H1 (cell line): ENCODE measurements at places on chromosomes 7 and 10. TPM values are rescaled to one million over a fixed set of nuclear protein-coding genes. Genes with fewer than 3 reads are reported as not detected.

Gene PON3
- total RNA-seq: not detected in 2 replicates

- no peak overlapping the region for H3K4me3 ChIP-seq
- no peak for DNase-seq
- no peaks in the 10 kb centered on the region for H3K4me1 ChIP-seq
- no peak overlapping the region for H3K27ac ChIP-seq
- no peaks in the 10 kb centered on the region for H3K27me3 ChIP-seq
- H3K36me3 ChIP-seq: no peaks in the 10 kb centered on the region
Observed at GRCh38 chr10:58721601-58722281, 209.1 kb downstream of the BICC1 start.

DNA sequence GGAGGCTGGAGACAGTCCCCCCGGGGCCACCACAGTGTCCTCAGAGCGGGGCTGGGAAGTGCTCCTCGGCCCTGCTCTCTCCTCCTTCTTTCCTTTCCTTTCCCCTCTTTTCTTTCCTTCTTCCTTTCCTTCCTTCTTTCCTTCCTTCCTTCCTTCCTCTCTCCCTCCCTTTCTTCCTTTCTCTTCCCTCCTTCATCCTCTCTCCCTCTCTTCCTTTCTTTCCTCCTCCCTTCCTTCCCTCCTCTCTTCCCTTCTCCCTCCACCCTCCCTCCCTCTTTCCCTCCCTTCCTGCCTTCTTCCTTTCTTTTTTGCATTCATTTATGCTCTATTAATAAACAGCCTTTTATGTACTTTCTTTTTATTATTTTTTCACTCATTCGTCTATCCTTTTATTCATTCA is 127.1 kb upstream of the TCERG1L start:
- no peaks in the 10 kb centered on the region for H3K27me3 ChIP-seq
- no peak overlapping the region for H3K27ac ChIP-seq
- H3K36me3 ChIP-seq: no peaks in the 10 kb centered on the region
- no peak for DNase-seq
- no peak overlapping the region for H3K4me3 ChIP-seq
- peaks cover 2% of the 10 kb centered on the region; the same call in 1 of the 2 replicates for H3K4me1 ChIP-seq

- no peaks in the 10 kb centered on the region for H3K4me1 ChIP-seq
- H3K4me3 ChIP-seq: no peak overlapping the region
- no peaks in the 10 kb centered on the region for H3K27me3 ChIP-seq
- H3K27ac ChIP-seq: no peak overlapping the region
- no peak for DNase-seq
Observed at GRCh38 chr7:147646568-147646967, 944.0 kb upstream of the C7orf33 start.

DNA sequence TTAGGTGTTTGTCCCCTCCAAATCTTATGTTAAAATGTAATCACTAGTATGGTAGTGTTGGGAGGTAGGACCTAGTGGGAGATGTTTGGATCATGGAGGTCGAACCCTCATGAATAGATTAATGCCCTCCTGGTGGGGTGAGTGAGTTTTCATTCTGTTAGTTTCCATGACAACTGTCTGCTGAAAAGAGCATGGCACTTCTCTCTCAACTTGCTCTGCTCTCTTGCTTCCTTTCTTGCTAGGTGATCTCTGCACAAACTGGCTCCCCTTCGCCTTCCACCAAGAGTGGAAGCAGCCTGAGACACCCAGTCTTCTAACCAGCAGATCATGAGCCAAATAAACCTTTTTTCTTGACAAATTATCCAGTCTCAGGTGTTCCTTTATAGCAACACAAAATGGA is 853.9 kb downstream of the SORCS1 start:
- H3K27ac ChIP-seq: no peak overlapping the region; the same call in 1 of the 2 replicates
- no peaks in the 10 kb centered on the region for H3K27me3 ChIP-seq
- H3K4me3 ChIP-seq: no peak overlapping the region
- peaks cover 3% of the 10 kb centered on the region; the same call in 1 of the 2 replicates for H3K4me1 ChIP-seq

DNA sequence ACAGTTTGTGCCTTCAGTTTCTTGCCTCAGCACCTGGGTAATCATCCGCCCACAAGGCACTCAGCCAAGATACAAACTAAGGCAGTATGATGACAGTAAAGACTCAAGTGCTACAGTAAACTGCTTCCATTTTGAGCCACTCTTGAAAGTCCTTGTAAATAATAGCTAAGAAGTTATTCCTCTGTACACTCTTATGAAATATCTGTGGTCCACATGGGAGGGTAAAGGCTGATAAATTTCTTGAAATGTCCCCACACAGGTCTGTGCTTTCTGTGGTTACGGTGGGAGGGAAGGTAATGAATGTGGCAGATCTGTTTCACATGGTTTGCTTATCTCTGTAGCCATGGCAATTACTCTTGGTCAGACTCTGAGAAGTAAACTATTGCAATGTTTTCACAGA is 551.0 kb upstream of the ZWINT start:
- H3K27me3 ChIP-seq: no peaks in the 10 kb centered on the region
- H3K4me3 ChIP-seq: no peak overlapping the region
- no peak for DNase-seq
- no peaks in the 10 kb centered on the region for H3K4me1 ChIP-seq
- H3K27ac ChIP-seq: no peak overlapping the region

Gene HABP2
- not detected in 2 replicates for total RNA-seq

- no peaks in the 10 kb centered on the region for H3K36me3 ChIP-seq
- H3K4me3 ChIP-seq: no peak overlapping the region
- H3K27ac ChIP-seq: no peak overlapping the region
- no peak for DNase-seq
Observed at GRCh38 chr10:12823328-12823727, 178.2 kb downstream of the CCDC3 start.

- no peak overlapping the region for H3K27ac ChIP-seq
- no peaks in the 10 kb centered on the region for H3K4me1 ChIP-seq
- peaks cover 4% of the 10 kb centered on the region; the same call in 1 of the 2 replicates for H3K36me3 ChIP-seq
- H3K27me3 ChIP-seq: no peaks in the 10 kb centered on the region
- DNase-seq: no peak
- no peak overlapping the region for H3K4me3 ChIP-seq
Observed at GRCh38 chr7:105086850-105087249, 72.8 kb downstream of the KMT2E start.

DNA sequence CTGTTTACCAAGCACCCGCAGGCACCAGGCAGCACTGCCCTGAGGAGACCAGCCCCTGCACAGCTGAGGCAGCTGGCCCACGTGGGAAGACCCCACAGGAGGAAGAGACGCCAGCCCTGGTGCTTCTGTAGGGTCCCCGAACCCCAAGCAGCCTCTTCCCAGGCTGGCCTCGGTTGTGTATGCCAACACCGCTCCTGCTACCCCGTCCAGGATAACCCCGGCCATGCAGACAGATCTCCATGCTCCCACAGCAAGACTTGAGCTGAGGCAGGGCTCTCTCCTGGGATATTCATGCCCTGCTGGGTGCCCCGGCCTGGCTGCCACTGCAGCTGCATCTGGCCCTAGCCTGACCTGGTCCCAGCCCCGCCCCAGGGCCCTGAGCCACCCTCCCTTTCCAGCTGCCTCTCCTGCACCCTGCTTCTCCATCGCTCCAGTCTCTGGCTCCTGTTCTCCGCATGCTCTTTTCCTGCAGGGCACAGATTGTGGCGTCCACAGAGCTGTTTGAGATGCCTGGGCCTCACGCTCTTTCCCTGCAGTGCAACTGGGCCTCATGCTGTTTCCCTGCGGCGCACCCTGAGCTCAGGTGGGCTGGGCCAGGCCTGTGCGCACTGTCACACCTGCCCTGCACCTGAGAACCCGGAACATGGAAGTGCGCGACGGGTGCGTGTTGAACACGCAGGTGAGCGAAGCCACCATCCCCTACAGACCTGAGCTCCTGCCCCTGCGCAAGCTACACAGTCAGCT is 236.2 kb downstream of the ELFN1 start:
- H3K4me1 ChIP-seq: no peaks in the 10 kb centered on the region
- H3K36me3 ChIP-seq: no peaks in the 10 kb centered on the region
- DNase-seq: no peak
- H3K27ac ChIP-seq: no peak overlapping the region; the same call in 1 of the 2 replicates
- no peak overlapping the region for H3K4me3 ChIP-seq

Gene PAPOLB
- 0.11 and 0.15 TPM in 2 replicates for total RNA-seq

- H3K27me3 ChIP-seq: no peaks in the 10 kb centered on the region
- DNase-seq: no peak
- H3K36me3 ChIP-seq: no peaks in the 10 kb centered on the region
- H3K4me3 ChIP-seq: no peak overlapping the region
- H3K4me1 ChIP-seq: no peaks in the 10 kb centered on the region
Observed at GRCh38 chr7:8371742-8372141, 61.7 kb upstream of the NXPH1 start.

DNA sequence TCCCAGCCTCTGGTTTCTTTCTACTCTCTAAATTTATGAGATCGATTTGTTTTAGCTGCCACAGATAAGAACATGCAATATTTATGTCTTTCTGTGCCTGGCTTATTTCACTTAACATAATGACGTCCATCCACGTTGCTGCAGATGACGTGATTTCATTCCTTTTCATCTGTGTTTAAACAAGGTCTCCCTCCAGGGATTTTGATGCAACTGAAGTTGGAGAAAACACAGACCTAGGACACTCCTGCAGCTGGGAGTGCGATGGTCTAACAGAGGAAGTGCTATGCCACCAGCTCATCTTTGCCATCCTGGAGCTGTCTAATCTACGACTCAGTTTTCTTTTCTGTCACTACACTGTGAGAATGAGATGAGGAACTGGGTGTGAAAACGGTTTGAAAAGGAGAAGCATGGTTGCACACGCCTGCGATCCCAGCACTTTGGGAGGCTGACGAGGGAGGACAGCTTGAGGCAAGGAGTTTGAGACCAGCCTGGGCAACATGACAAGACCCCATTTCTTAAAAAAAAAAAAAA is 1.5 kb upstream of the KCTD7 start:
- no peak for DNase-seq
- H3K36me3 ChIP-seq: no peaks in the 10 kb centered on the region
- no peaks in the 10 kb centered on the region for H3K4me1 ChIP-seq
- no peak overlapping the region for H3K4me3 ChIP-seq
- no peaks in the 10 kb centered on the region for H3K27me3 ChIP-seq

GRCh38 chr10:131959841-131960240 is 21.9 kb downstream of the BNIP3 start:
- H3K27ac ChIP-seq: no peak overlapping the region
- DNase-seq: no peak
- H3K4me3 ChIP-seq: no peak overlapping the region
- H3K27me3 ChIP-seq: no peaks in the 10 kb centered on the region
- peaks cover 36% of the 10 kb centered on the region for H3K36me3 ChIP-seq

DNA sequence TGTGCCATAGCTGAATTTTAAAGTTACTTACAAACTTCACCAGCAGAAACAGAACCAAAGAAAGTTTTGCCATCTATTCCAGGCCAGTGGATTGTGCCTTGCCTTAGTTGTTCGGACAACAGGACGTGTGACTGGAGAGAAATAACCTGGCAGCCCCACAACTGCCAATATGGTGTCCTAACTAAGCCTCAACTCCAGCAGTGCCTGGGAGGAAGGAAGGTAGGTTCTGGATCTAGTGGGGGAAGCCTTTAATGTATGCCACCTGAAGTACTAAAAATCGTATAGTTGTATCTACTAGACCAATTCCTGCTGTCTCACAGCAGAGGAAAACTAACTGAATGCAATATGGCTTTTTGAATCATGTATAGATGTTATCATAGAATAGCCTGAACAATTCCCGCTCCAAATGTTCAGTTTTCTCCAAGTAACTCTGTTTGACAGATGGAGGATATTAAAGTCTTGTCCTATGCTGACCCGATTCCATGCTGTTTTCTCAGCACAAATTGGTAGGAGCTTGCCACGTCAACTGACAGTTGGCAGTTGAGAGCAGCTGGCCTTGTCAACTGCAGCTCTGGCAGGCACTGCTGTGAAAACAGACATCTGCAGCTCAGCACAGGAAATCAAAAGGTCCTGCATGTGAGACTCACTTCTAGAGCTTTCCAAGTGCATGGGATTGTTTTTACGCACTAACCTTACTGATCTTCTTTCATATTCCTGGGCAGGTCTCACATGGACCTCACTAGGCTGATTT is 84.5 kb upstream of the WNT16 start:
- no peak overlapping the region for H3K4me3 ChIP-seq
- H3K27ac ChIP-seq: no peak overlapping the region
- H3K4me1 ChIP-seq: no peaks in the 10 kb centered on the region
- no peak for DNase-seq
- no peaks in the 10 kb centered on the region for H3K36me3 ChIP-seq
- H3K27me3 ChIP-seq: no peaks in the 10 kb centered on the region
